ENCODE measurements at places on chromosomes 1 and 21. TPM values are rescaled to one million over a fixed set of nuclear protein-coding genes. Genes with fewer than 3 reads are reported as not detected.

- peak; percentile 35 for DNase-seq
Measured at GRCh38 chr1:47791879-47792608, 205.1 kb downstream of the TRABD2B start.

The TNFRSF8 gene
- total RNA-seq: 0.47 TPM

DNA sequence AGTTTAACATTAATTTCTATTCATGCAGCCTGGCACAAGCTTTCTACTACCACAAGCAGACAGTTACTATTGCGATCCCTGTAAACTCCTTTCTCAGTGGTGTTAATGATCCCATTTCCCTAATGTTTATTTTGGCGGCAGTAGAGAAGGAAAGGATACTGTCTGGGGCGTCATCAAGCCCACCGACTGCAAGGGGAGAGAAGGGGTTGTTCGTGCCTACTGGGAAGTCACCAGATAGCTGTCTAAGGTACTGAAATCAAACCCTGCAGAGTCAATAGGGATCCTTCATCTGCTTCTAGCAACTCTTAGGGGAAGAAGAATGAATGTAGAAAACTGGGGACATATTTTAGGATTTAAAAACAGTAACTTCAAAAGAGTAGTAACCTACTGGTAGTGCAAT is 95.2 kb upstream of the ADAR start:
- DNase-seq: no peak

The PRAMEF25 gene
- total RNA-seq: not detected

DNA sequence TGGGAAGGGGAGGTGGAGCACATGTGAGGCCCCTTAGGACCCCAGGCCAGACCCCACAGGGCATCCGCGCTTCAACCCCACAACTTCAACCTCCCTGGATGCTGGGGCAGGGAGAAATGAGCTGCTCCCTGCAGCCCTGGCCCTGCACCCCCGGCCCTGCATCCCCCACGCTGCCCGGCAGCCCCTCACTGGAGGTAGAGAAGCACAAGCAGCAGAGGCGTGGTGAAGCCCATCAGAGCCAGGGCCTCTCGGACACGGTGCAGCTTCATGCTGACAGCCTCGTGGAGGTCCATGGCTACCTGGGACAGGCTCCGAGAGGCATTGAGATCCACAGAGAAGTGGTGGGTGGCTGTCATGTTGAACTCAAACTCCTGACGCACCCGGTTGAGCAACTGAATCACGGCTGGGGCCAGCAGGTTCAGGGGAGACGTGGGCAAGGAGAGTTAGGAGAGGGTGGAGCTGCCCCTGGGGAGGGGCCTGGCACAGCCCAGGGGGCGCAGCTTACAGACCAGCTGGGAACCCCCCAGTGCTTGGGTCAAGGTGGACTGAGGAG is 3.3 kb downstream of the DCST2 start:
- DNase-seq: no peak

DNA sequence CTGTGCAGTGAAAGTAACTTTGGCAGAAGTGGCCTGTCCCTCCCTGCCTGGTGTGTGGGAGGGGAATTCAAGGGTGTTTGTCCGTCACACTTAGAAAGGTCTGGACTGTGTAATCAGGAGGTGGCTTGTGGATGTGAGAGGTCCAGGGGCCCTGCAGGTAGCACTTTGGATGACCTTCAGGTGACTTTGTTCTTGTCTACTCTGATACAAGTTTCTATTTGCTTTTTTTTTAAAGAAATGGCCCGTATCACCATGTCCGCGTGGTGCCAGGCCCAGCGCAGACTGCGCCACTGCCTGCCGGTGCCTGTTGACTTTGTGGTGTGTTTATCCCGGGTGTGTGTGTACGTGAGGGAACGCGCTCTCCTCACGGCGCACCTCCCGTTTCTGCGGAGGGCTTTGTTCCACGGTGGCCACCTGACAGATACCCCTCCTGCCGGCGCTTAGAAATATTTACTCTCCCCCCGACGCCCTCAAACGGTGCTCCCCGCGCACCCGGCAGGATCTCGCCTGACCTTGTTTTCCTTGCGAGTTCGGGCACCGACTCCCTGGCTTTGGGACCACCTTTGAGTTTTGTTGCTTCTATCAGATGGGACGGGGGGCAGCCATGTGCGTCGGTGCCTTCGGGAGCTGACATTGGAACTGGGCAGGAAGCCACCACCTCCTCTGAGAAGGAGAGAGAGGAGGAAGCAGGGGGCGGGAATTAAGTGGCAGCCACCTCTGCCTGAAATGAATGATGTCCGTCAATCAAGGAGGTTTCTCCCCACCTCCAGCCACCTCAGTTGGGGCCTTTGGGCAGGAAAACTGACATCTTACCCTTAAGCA is 119.4 kb downstream of the PRDM16 start:
- DNase-seq: no peak

DNA sequence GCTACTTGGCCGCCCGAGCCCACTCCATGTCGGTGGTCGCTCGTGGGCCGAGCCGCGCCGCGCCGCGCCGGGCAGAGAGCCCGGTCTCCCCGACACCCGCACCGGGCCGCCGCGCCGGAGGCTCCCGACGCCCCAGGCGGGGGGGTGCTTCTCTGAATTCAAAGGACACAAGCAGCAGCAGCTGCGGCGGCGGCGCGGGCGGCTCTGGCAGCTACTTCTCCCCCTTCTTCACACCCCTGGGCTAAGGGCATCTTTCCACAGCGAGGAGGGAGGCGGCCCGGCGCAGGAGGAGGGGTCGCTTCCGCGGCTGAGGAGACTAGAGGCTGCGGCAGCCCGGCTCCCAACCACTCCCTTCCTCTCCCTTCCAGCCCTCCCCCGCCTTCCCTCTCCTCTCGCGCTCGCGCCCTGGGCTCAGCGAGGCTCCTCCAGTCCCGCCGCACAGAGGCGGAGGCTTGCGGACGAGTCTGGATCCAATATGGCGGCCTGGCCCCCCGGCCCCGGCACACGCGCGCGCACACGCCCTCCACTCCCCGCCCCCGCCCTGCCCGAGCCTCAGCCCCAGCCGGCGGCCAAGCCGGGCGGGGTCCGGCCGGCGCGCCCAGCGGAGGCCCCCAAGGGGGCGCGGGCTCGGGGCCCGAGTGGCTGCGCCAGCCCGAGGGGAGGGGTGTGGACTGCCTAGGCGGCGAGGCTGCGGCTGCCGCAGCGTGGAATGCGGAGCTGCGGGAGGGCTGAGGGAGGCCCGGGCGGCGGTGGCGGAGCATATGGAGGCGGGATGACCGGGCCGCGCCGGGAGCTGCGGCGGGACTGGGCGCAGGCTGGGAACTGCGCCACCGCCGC is at the start of gene CDC42BPA:
TSS of gene CDC42BPA (minus strand) at position 477 of the 837 bp plus-strand sequence. CDS start 1,310 bp downstream, outside the sequence.
- DNase-seq: peak; percentile 89

DNA sequence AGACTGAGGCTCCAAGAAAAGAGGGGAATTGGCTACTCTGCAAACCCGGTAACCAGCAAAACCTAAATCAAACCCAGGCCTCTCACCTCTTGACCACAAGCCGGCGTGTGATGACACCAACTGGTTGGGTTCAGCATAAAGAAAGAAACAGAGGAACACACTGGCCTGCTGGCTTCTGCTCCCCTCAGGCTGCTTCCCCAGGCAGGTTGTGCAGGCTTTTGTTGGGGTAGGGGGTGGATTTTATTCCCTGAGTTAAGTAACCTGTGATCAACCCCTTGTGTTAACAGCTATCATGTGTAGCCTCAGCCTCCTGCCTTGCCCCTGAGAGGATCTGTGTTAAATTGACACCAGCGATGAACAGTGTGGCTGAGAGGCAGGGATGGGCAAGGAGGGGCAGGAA is 111.6 kb upstream of the ZBTB40 start:
- DNase-seq: no peak

DNA sequence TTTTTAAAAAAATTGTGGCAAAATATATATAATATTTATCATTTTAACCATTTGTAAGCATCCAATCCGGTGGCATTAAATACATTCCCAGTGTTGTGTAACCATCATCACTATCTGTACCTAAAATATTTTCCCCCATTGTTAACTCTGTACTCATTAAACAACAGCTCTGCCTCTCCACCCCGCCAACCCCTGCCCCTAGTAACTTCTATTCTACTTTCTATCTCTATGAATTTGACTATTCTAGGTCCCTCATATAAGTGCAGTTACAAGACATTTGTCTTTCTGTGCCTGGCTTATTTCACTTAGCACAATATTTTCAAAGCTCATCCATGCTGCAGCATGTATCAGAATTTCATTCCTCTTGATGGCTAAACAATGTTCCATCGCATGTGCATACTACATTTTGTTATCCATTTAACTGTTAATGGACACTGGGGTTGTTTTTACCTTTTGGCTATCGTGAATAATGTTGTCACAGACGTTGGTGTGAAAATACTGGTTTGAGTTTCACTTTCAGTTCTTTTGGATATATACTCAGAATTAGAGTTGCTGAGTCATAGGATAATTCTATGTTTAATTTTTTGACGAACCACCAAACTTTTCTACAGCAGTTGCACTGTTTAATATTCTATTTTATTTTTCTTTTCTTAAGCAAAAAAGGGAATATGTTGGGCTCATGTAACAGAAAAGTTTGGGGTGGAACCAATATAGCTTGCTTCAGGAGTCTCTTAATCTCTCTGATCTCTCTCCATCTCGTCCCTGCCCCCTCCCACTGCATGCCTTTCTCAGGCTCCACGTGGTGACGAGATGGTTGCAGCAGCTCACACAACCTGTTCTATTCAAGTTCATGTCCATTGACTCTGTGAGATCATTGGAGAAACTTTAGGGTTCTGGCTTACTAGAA is 25.2 kb upstream of the RCAN1 start:
- peak; percentile 59 for DNase-seq

The SYDE2 gene
- 2.7 TPM for total RNA-seq

- DNase-seq: no peak
Measured at GRCh38 chr1:206566999-206567398, 45.3 kb downstream of the EIF2D start.

- no peak for DNase-seq
Measured at GRCh38 chr1:229862017-229862774, 204.8 kb upstream of the GALNT2 start.

- DNase-seq: no peak
Measured at GRCh38 chr1:44447051-44447810, 42.2 kb downstream of the RNF220 start.

The SLAMF7 gene
- total RNA-seq: 3.9 TPM

GRCh38 chr1:159201642-159202041 is 3.0 kb upstream of the ACKR1 start:
- DNase-seq: no peak

Measured in M059J (cell line).